NCI-H446 (cell line): ENCODE measurements at places on chromosomes 12 and 14.

DNA sequence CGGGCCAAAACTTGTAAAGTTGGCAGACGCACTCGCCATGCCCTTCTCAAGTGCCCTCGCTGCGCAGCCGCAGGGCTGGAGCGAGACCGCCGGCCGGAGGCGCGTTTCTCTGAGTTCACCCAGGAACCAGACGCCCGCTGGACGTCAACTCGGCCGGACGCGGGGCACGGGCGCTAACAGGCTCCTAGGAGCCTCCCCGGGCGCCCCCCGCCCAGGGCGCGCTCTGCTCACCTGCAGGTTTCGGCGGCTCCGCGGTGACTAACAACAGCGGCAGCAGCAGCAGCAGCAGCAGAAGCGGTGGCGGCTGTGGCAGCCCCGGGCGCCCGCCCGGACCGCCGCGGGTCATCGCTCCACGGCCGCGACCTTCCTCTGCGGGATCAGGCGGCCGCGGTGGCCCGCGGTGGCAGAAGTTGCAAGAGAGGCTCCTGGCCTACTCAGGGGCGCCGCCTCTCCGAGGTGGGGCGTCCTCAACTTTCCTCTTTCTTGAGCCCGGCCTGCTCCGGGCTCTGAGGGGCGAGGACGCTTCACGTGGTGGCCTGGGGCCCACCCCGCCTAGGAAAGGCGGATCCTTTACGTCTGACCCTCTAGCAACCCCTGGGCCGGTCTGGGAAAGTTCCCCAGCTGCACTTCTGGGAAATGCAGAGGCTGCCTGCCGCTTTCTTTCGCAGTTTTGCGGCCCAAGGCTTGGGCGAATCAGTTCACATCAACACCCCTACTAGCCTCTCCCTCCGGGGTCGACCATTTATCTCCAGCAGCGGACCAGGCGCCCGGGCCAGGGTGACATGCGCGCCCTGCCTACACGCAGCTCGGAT, at the start of gene PLBD1:
Gene PLBD1 (minus strand): TSS at position 533 of the 812 bp plus-strand sequence. CDS start 187 bp downstream, at position 346.
- DNase-seq, result peak; percentile 86

- DNase-seq, result no peak
Observed at GRCh38 chr14:73492043-73492552, 1.4 kb downstream of the RIOX1 start.

DNA sequence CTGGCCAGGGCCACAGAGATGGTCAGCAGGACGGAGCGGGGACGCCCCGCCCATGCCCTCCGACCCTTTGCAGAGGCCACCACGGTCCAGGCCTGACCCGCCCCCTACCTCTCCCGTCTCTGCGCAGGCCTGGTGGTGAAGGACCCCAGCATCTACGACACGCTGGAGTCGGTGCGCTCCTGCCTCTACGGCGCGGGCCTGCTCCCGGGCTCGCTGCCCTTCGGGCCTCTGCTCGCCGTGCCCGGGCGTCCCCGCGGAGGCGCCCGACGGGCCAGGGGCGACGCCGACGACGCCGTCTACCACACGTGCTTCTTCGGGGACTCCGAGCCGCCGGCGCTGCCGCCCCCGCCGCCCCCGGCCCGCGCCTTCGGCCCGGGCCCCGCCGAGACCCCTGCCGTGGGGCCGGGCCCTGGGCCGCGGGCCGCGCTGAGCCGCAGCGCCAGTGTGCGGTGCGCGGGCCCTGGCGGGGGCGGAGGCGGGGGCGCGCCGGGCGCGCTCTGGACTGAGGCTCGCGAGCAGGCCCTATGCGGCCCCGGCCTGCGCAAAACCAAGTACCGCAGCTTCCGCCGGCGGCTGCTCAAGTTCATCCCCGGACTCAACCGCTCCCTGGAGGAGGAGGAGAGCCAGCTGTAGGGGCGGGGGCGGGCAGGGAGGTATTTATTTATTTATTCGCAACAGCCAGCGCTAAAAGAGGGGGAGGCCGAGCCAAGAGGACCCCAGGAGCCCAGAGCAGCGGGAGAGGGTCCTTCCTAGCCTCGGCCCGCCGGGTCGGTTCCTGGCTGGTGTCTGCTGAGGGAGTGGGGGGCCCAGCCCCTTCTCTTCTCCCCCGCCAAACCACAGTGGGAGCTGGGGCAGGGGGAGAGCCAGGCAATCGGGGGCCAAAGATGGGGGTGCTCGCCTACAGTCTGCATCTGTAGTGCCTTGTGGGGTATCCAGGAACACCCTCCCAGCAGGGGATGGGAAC, 8.1 kb downstream of the TAMALIN start:
- no peak for DNase-seq

GRCh38 chr12:52900166-52900895, 4.5 kb downstream of the KRT8 start:
- DNase-seq, result no peak

DNA sequence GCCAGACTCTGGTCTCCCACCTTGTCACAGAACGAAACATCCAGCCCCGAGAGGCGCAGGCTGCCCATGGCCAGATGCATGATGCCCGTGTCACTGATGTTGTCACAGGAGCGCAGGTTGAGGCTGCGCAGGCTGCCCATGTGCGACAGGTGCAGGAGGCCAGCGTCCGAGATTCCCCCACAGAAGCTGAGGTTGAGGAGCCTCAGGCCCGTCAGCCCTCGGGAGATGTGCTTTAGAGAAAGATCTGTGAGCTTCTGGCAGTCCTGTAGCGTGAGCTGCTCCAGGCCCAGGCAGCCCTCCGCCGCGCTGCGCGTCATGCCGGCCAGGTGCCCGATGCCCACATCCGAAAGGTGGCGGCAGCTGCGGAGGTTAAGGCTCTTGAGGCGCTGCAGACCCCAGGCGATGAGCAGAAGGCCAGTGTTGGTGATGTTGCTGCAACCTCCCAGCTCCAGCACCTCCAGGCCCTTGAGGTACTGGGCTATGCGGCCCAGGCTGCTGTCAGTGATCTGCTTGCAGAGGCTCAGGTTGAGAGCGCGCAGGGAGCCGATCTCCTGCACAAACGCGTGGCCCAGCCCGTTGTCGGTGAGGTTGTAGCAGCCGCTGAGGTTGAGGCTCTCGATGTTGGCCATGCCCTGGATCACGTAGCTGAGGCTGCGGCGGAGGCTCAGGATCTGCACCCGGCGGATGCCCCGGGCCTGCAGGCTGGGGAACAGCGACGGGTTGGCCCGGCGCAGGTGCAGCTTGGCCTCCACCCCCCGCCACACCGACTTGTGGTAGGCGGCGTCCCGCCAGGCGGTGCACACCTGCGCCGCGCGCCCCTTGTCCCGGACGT, 991 bp downstream of the FBXL14 start:
- DNase-seq, result peak; percentile 28

- DNase-seq, result no peak
Observed at GRCh38 chr12:58695263-58695662, 225.0 kb downstream of the LRIG3 start.

DNA sequence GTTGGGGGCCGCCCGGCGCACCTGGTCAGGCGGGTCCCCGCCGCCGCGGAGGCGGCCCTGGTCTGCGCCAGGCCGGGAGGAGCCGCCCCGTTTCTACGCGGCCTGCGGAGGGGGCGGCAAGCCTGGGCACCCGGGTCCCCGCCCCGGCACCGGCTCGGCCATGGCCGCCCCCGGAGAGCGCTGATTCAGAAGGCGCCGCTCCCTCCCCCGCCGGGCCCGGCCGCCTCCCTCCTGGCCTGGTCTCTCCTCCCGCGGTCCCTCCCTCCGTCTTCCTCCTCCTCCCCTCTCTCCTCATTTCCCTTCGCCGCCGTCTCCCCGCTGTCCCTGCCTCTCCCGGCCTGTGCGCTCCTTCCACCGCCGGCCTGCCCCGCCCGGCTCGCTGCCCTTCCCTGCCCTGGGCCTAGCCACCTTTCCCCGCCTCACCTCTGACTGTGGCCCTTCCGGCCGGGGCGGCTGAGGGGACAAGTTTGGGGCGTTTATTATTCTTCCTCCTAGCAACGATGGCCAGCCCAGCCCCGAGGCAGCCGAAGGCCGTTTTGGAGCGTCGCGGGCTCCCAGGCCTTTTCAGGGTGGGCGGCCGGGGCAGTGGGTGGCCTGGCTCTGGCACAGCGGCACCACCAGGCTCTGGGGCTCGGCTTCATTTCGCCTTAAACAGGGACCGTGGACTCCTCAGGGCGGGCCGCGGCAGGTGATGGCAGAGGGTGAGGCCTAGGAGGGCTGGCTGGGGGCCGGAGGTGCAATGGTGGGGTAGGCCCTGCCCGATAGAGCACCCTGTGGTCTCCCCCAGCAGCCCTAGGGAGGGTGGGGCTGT, 768 bp downstream of the CEP170B start:
- DNase-seq, result no peak

DNA sequence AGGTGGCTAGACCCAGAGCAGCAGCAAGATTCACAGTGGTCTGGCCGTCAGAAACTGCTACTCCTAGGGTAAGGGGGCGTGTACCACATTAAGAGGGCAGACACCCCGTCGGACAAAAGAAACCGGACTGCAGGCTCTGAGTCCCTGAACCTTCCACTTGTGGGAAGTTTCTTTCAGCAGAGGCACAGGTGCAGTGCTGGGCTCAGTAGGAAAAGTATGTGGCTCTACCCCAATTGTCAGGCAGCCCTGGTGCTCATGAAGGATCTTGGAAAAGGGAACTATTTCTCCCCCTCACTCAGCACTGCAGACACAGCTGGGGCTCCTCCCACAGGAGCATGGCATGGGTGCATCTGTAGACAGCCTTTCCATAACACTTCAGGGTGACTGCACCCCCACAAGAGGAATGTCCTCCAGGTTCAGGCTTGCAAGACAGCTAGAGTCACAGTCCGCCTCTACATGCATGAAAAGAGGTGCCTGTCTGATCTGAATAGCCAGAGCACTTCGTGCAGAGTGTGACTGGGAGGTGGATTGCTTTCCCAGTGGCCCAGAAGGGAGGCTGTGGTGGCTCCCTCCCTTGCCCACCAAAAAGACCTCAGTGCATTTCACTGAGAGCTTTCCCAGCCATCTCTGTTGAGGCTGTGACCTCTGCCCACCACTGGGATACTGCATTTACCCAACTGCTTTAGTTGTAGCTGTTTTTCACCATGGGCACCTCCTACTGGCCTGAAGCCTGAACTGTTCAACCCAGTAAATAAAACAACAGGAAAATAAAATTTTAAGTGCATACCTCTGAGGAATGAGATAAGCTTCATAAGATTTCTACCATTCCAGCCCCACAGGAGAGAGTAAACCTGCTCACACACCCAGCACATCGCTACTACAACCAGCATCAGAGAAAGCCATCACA, 14.2 kb downstream of the CEP128 start:
- no peak for DNase-seq

DNA sequence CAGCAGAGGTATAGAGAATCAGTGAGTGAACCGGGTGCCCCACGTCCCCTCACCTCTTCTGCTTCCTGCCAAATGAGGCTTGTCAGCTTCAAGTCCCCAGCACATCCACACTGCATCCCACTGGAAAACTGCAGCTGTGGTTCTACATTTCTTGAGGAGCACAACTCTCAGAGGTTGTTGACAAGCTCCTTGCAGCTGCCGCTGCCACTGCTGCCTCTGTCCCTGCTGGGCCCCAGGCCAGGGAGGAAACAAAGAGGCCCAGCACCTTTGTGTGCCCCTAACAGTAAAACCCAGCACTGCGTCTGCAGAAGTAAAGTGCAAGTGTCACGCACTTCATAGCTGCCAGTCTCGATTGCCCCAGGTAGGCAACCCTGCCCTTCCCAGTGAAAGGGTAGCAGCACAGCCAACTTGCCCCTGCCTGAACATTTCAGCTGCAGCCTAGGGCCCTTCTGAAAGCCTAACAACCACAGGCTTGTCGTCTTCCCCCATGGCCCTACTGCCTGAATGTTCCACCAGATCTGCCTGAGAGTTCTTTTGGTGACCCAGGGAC, 1162.1 kb upstream of the USP15 start:
- DNase-seq, result no peak

DNA sequence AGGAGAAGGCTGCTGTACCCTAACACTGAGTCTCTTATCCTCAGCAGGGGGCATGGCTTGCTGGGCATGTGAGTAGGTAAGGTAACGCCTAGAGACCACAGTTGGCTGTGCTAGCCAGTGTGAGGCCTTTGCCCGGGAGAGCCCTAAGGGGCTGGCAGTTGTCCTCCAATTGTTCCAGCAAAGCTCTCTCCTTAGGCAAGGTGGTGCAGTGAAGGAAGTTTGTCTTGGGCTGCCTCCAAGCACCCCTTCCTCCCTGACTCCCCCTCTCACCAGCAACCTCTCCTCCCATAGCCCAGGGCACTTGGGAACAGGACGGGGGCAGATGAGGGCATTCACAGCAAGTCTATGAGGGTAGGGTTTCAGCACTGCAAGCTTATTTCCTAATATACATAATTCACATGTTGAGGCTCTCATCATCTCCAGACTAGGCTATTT, 23.0 kb downstream of the LACRT start:
- no peak for DNase-seq

GRCh38 chr12:53737093-53737808, 10.0 kb upstream of the CALCOCO1 start:
- DNase-seq, result no peak

GRCh38 chr14:99519347-99519881, 38.2 kb downstream of the CCNK start:
- no peak for DNase-seq

GRCh38 chr14:20969336-20969735, 14.0 kb downstream of the RNASE2 start:
- DNase-seq, result no peak

- no peak for DNase-seq
Observed at GRCh38 chr14:24058260-24058950, 6.6 kb downstream of the CARMIL3 start.

DNA sequence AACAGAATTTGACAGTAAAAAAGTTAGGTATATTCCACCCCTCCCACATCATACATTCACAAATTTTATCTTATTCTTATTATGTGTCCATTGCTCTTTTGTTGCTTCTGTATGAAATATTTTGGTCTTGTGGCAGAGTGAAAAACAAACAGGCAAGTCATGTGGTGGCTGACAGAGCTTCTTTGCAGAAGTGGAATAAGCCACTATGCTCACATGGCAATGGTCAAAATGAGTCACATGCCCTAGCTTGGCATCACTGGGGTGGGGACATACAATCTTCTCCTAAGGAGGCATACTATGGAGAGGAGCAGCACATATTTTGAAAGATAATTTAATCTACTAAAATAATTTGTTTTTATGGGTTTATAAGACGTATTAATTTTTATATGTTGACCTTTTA, 27.7 kb upstream of the CMA1 start:
- no peak for DNase-seq

GRCh38 chr12:110373025-110373424, 30.5 kb downstream of the ANAPC7 start:
- peak; percentile 32 for DNase-seq

- no peak for DNase-seq
Observed at GRCh38 chr12:21786041-21786531, 11.6 kb upstream of the KCNJ8 start.

DNA sequence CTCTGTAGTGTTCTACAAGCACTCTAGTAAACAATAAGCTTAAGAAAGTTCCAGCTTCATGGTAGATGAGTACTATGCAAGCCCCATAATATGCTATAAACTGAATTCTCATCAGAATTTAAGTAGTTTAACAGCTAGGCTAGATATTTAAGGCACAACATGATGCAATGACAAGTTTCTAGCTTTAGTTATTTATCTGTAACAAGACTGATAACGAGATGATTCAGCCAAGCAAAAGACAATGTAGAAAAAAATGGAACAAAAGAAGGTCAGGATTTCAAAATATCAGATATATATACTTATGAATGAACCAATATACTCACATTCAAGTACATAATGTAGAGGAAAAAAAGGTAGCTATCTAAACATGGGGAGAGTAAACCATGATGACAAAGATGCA, 61.0 kb upstream of the RERGL start:
- DNase-seq, result no peak

- no peak for DNase-seq
Observed at GRCh38 chr14:65237941-65238340, 135.6 kb upstream of the MAX start.
